ENCODE measurements at places on chromosomes 11 and 22.

- no peaks in the 10 kb centered on the region for H3K36me3 ChIP-seq
- no peak overlapping the region for H3K4me3 ChIP-seq
- no peaks in the 10 kb centered on the region for H3K27me3 ChIP-seq
- H3K27ac ChIP-seq, result no peak overlapping the region
Observed at GRCh38 chr11:116646191-116646590, 126.6 kb downstream of the BUD13 start.

- H3K27me3 ChIP-seq, result no peaks in the 10 kb centered on the region
- no peaks in the 10 kb centered on the region for H3K36me3 ChIP-seq
- no peak overlapping the region for H3K4me3 ChIP-seq
- no peaks in the 10 kb centered on the region for H3K4me1 ChIP-seq
- H3K27ac ChIP-seq, result no peak overlapping the region
Observed at GRCh38 chr11:32113200-32113919, 22.5 kb downstream of the RCN1 start.

DNA sequence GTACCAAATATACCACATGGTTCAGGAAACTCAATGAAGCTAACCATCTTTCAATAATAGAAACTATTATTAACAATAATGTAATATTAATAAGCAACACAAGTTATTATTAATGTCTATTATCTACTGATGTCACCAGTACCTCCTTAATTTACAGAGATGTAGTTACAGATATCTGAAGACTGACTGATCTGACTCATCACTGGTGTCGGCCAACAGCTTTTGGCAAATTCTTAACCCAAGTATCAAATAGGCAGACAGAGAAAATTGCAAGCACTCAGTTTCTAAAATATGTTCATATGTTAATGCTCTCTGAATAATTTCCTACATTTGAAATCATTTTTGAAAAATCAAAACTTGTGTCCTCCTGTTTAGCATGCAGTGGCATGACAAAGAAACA is 100.4 kb upstream of the DDI1 start:
- no peak for DNase-seq
- H3K4me1 ChIP-seq, result no peaks in the 10 kb centered on the region
- no peaks in the 10 kb centered on the region for H3K27me3 ChIP-seq
- no peaks in the 10 kb centered on the region for H3K36me3 ChIP-seq

DNA sequence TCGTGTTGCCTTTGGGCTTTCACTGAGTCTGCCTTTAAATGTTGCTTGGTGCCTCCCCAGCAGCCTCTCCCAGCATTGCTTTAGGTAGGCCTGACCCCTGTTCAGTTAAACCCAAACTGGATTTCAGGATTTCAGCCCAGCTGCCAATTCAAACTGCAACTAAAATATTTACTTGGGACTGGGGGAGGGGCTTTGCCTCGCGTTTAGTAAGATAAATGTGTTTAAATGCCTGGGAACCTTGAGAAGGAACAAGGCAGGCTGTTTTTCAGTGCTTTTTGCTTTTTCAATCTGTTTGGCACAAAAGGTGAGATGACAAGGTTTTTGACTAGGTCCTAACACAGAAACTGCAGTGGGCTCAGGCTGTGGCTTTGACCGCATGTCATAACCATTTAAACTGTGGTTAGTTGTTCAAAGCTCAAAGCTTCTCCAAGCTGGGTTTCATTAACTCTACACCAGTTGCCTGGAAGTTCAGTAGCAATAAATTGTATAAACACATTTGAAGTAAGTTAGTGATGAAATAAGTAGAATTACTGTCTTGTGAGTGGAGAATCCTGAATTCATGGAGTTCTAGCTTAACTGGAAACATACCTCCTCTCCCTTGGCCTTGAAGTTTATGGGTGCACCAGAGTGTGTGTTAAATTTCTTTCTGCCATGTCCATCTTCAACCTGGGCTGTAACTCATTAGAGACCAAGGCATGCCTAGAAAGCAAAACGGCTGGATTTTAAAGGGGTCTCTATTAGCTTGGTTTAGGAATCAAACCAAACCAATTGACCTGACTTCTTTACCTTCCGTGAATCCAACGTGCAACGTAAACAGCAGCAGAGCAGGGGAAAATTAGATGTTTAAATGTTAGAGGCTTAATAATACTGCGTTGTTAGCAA is 3.6 kb downstream of the PKNOX2 start:
- H3K4me3 ChIP-seq, result peak overlapping the region; percentile 74
- peaks cover 57% of the 10 kb centered on the region for H3K4me1 ChIP-seq
- H3K36me3 ChIP-seq, result no peaks in the 10 kb centered on the region
- H3K27me3 ChIP-seq, result peaks cover 44% of the 10 kb centered on the region

GRCh38 chr11:8347978-8348377 is 84.3 kb upstream of the LMO1 start:
- peaks cover 1% of the 10 kb centered on the region for H3K4me1 ChIP-seq
- H3K4me3 ChIP-seq, result no peak overlapping the region
- no peak overlapping the region for H3K27ac ChIP-seq
- H3K27me3 ChIP-seq, result no peaks in the 10 kb centered on the region
- DNase-seq, result no peak

DNA sequence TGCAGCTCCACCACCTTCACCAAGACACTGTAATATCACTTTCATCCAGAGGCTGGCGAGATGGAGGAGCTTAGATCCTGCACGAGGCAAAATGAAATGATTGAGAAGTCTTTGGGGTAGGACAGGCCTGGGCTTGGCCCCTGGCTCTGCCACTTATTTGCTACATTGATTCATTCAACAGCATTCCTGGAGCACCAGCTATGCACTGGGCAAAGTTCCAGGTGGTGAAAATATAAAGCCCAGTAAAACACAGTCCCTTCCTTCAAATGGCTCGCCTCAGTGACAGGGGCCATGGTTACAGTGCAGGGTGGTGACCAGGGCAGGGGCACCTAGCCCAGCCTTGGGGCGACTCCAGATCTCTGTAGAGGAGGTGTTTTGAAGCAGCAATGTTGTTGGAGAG is 19.7 kb downstream of the ALX4 start:
- no peak overlapping the region for H3K27ac ChIP-seq
- DNase-seq, result no peak
- no peaks in the 10 kb centered on the region for H3K36me3 ChIP-seq
- H3K4me1 ChIP-seq, result no peaks in the 10 kb centered on the region

- DNase-seq, result no peak
- H3K36me3 ChIP-seq, result no peaks in the 10 kb centered on the region
- H3K4me3 ChIP-seq, result no peak overlapping the region
- peaks cover 10% of the 10 kb centered on the region for H3K4me1 ChIP-seq
Observed at GRCh38 chr11:33691066-33691864, 9.4 kb downstream of the C11orf91 start.

DNA sequence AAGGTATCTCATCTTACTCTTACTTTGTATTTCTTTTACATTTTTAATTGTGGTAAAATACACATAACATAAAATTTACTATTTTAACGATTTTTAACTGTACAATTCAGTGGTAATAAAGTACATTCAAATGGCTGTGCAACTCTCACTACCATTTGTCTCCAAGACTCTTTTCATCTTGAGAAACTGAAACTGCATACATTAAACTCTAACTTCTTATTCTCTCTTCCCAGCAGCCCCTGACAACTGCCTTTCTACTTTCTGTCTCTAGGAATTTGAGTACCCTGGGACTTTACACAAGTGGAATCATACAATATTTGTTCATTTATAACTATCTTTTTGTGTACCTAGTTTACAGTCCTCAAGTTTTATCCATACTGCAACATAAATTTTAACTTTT is 725.8 kb upstream of the KIRREL3 start:
- H3K4me3 ChIP-seq, result no peak overlapping the region
- no peak overlapping the region for H3K27ac ChIP-seq
- no peaks in the 10 kb centered on the region for H3K36me3 ChIP-seq
- H3K27me3 ChIP-seq, result no peaks in the 10 kb centered on the region

- H3K27ac ChIP-seq, result no peak overlapping the region
- no peaks in the 10 kb centered on the region for H3K4me1 ChIP-seq
- DNase-seq, result peak; percentile 36
- H3K4me3 ChIP-seq, result peak overlapping the region; percentile 37
- H3K36me3 ChIP-seq, result no peaks in the 10 kb centered on the region
Observed at GRCh38 chr22:44620129-44620840, 81.7 kb upstream of the PRR5 start.

DNA sequence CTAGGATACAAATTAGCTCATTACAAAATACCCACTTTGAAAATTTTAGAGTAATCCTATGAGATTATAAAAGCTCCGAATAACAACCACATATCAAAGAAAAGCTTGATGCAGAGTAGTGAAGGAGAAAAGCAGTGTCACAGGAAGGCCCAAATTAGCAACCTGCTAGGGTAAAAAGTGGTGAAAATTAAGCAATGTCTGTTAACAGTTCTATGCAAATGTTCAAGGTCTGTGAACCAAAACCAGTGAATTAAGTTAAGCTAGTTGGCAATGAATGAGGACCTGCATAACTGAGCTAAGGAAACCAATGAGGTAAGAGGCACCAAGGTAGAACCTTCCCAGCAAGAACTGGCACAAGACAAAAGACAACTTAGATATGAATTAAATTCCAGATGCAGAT is 29.6 kb downstream of the PRDM10 start:
- H3K4me3 ChIP-seq, result no peak overlapping the region
- no peak for DNase-seq
- H3K4me1 ChIP-seq, result no peaks in the 10 kb centered on the region
- no peaks in the 10 kb centered on the region for H3K27me3 ChIP-seq

- DNase-seq, result no peak
- H3K27me3 ChIP-seq, result no peaks in the 10 kb centered on the region
- H3K4me3 ChIP-seq, result no peak overlapping the region
- no peak overlapping the region for H3K27ac ChIP-seq
- no peaks in the 10 kb centered on the region for H3K4me1 ChIP-seq
- no peaks in the 10 kb centered on the region for H3K36me3 ChIP-seq
Observed at GRCh38 chr11:107545101-107545514, 20.4 kb downstream of the ALKBH8 start.

GRCh38 chr11:88051396-88051795 is 123.8 kb downstream of the RAB38 start:
- H3K4me1 ChIP-seq, result no peaks in the 10 kb centered on the region
- H3K27me3 ChIP-seq, result no peaks in the 10 kb centered on the region
- H3K4me3 ChIP-seq, result no peak overlapping the region
- H3K27ac ChIP-seq, result no peak overlapping the region
- no peak for DNase-seq

GRCh38 chr22:21942407-21943343 is 10.0 kb downstream of the PPM1F start:
- H3K4me3 ChIP-seq, result no peak overlapping the region
- no peaks in the 10 kb centered on the region for H3K27me3 ChIP-seq
- H3K4me1 ChIP-seq, result peaks cover 12% of the 10 kb centered on the region
- H3K27ac ChIP-seq, result no peak overlapping the region

DNA sequence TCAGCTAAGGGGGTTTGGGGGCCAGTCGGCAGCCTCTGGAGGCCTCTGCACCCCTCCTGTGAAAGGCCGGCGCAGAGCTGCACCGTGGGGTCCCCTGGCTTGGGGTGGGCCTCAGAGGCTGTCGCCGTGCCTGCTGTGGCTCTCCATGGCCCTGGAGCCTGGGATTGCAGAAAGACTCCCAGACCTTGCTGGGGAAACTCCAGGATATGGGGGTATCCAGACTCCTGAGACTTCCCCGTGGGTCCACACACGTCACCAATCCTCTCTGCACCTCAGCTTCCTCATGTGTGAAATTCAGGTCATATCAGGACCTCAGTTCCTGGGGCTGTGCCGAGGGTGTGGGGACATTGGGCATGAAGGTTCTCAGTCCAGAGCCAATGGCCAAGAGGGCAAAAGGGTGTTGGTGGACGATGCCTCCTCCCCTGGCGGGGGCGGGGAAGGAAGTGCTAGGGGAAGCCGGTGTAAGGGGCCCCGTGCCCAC is 97.1 kb downstream of the KCNQ1 start:
- H3K4me3 ChIP-seq, result no peak overlapping the region
- H3K27me3 ChIP-seq, result peaks cover 24% of the 10 kb centered on the region
- H3K36me3 ChIP-seq, result no peaks in the 10 kb centered on the region
- DNase-seq, result no peak

DNA sequence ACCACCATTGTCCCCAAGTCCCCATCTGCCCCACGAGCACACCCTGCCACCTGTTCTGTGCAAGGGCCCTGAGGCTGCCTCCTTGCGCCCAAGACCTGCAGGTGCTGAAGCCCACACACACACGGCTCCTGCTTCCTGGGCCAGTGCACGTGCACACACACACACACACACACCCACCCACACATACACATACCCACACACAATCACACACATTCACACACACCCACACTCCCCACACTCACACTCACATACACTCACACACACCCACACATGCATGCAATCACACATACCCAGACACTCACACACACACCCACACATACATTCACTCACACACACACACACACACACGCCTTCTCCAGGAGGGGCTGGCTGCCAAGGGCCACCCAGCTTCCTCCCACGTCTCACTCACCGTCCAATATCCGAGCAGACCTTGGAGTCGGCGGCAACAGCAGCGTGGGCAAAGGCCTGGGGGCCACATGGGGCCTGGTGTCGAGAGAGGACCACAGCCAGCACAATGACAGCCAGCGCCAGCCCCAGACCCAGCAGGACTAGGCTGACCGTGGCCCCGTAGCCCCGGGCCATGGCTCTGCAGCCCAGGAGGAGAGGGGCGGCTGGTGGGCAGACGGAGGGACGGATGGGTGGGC is 616 bp downstream of the GGT5 start:
- no peaks in the 10 kb centered on the region for H3K4me1 ChIP-seq
- H3K27ac ChIP-seq, result no peak overlapping the region
- no peak overlapping the region for H3K4me3 ChIP-seq
- H3K27me3 ChIP-seq, result no peaks in the 10 kb centered on the region
- H3K36me3 ChIP-seq, result no peaks in the 10 kb centered on the region

DNA sequence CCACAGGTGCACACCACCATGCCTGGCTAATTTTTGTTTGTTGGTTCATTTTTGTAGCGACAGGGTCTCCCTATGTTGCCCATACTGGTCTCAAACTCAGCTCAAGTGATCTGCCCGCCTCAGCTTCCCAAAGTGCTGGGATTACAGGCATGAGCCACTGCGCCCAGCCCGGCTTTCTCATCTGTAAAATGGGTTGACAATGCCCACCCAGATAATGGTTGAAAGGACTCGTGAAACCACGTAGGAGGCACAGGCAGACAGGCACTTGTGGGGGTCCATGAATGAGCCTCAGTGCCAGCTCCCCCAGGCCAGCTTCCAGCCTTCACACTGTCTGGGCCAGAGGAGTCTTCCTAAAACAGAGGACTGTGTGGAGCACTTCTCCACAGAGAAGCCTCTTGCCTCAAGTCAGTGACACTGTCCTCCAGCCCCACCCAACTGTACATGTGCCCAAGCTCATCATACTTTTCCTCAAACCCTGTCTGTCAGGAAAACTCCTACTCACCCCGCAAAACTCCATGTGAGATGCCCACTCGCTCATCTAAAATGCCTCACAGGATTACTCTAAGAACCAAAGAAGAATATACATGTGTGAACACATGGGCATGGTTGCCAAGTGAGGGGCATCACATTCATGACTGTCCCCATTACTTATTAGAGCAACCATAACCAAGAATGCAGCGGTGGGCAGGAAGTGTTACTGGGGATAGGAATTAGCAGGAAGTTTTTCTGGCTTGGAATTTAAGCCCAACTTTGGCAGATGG is 32.1 kb upstream of the WNT7B start:
- H3K4me3 ChIP-seq, result no peak overlapping the region
- no peak overlapping the region for H3K27ac ChIP-seq
- no peaks in the 10 kb centered on the region for H3K4me1 ChIP-seq
- no peaks in the 10 kb centered on the region for H3K27me3 ChIP-seq

GRCh38 chr11:2795491-2795991 is 90.0 kb downstream of the CDKN1C start:
- no peak overlapping the region for H3K4me3 ChIP-seq
- no peaks in the 10 kb centered on the region for H3K4me1 ChIP-seq
- DNase-seq, result peak; percentile 44
- no peaks in the 10 kb centered on the region for H3K36me3 ChIP-seq
- no peak overlapping the region for H3K27ac ChIP-seq

GRCh38 chr11:34988294-34989255 is 72.2 kb downstream of the PDHX start:
- no peak for DNase-seq
- no peaks in the 10 kb centered on the region for H3K27me3 ChIP-seq
- H3K36me3 ChIP-seq, result no peaks in the 10 kb centered on the region
- H3K4me3 ChIP-seq, result no peak overlapping the region
- no peak overlapping the region for H3K27ac ChIP-seq
- no peaks in the 10 kb centered on the region for H3K4me1 ChIP-seq

Measured in H1 (cell line).